ENCODE measurements at places on chromosomes 6 and 20. TPM values are rescaled to one million over a fixed set of nuclear protein-coding genes. Genes with fewer than 3 reads are reported as not detected.

KIF25 gene
- not detected for total RNA-seq

SLC22A16 gene
- total RNA-seq: 0.50 TPM

FAM217A gene
- not detected for total RNA-seq

HUS1B gene
- 1.7 TPM for total RNA-seq

SMLR1 gene
- total RNA-seq: not detected

C2 gene
- total RNA-seq: 10.8 TPM

CYP21A2 gene
- total RNA-seq: 3.7 TPM

DLK2 gene
- 0.33 TPM for total RNA-seq

DNA sequence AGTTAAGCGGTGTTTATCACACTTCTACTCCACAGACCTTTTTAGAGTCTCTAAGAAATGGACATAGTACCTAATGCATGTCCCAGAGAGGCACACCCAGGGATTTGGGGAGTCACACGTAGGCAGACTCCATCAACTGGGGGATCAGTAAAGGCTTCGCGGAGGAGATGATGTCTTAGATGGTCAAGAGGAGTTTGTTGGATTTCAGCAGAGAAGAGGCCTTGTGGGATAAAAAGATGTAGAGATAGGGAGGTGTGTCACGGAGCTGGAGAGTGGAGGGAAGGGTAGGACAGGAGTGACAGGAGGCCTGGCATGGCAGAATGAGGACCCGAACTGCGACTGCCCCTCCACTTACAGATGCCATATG lies 9.1 kb downstream of the DYNLRB1 start:
- H3K36me3 ChIP-seq: peaks cover 42% of the 10 kb centered on the region
- no peak overlapping the region for H3K4me3 ChIP-seq
- no peaks in the 10 kb centered on the region for H3K27me3 ChIP-seq
- peaks cover 83% of the 10 kb centered on the region for H3K4me1 ChIP-seq

DNA sequence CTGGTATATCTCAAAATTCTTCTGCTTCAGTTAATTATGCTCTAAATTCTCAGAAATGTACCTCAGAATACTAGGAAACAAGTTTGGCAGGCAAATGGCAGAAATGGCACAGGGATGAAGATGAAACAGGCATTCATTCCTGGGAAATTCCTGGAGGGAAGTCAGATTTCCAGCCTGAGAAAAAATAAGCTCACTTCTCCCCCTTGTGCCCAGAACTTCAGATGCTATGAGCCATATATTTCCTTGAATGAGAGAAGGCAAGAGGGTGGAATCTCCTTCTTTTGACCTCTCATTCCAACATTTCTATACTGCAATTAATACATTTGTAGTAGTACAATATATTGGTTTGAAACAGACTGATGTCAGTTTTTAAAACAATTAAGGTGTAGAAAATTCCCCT lies 22.8 kb downstream of the RGS17 start:
- no peaks in the 10 kb centered on the region for H3K4me1 ChIP-seq
- no peaks in the 10 kb centered on the region for H3K27me3 ChIP-seq
- no peak overlapping the region for H3K27ac ChIP-seq
- no peak for DNase-seq
- H3K36me3 ChIP-seq: no peaks in the 10 kb centered on the region

GRCh38 chr6:89615882-89616281 lies 22.7 kb downstream of the LYRM2 start:
- H3K36me3 ChIP-seq: peaks cover 27% of the 10 kb centered on the region
- H3K27ac ChIP-seq: no peak overlapping the region
- H3K4me1 ChIP-seq: no peaks in the 10 kb centered on the region
- H3K4me3 ChIP-seq: no peak overlapping the region
- DNase-seq: no peak

DNA sequence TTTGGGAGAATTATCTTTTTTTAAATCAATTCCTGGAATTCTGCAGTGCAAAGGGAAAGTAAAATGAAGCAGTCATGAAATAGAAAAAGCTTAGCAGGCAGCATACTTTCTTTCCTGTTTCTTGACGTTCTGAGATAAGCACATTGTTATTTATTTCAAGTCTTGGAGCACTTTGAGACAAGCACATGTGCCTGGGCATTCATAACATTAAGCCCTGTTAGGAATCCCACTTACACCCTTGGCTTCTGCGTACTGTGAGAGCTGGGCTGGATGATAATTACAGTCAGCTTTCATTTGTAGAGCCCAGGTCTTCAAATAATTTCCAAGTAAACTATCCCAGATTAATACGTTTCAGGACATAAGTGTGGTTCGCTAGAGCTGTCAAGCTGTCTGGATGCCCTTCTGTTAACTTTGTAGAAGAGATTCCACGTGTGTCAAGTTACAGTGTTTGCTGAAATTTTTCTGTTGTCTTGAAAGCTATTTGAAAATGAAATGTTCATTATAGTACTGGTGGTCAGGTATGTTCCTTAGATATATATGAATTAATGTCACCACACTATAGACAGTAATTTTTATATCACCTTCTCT lies 8.9 kb downstream of the FARS2 start:
- no peaks in the 10 kb centered on the region for H3K4me1 ChIP-seq
- no peak for DNase-seq
- H3K4me3 ChIP-seq: no peak overlapping the region
- H3K27ac ChIP-seq: no peak overlapping the region
- H3K36me3 ChIP-seq: no peaks in the 10 kb centered on the region

DNA sequence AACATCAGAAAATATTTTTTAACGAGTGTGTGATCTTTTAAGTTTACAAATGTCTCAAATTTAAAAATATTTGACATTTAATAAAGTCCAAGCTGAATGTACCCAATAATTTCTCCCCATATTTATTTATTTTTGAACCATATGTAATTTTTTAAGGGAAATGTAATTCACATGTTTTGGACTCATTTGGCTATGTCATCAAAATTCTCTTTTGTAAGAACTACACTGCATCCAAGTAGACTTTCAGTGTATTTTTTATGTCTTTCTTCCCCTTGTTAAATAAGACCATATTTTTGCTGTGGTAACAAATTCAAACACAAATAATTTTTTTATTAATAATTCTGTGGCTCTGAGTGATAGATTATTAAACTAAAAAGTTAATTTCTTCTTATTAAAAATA lies 365.2 kb downstream of the CD109 start:
- no peaks in the 10 kb centered on the region for H3K27me3 ChIP-seq
- no peak for DNase-seq
- H3K4me1 ChIP-seq: no peaks in the 10 kb centered on the region
- H3K4me3 ChIP-seq: no peak overlapping the region
- H3K36me3 ChIP-seq: no peaks in the 10 kb centered on the region

DNA sequence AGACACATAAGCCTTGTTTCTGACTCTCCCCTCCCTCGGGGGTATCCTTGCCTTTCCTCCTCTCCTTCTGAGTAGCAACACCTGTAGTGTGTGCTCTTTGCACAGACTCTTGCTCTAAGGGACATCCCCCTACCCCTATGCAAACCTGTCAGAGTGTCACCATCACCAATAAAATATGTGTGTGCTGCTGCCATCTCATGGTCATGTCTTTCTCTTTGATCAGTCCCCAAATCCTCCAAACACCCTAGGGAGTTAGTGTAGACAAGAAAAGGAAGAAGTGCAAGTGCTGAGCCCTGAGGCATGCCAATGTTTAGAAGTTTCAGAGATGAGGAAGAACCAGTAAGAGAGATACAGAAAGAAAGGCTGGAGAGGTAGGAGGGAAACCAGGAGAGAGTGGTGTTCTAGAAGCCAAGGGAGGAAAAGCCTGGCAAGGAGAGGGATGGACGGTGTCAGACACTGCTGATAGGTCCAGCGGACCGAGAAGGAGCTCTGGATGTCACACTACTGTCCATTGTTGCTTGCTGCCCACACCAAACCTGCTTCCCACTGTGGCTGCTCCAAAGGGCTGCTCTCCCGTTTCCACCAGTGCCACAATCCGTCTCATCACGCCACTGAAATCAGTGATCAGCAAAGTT lies 16.4 kb downstream of the TRMT6 start:
- H3K4me1 ChIP-seq: no peaks in the 10 kb centered on the region
- no peaks in the 10 kb centered on the region for H3K27me3 ChIP-seq
- no peak overlapping the region for H3K4me3 ChIP-seq

DNA sequence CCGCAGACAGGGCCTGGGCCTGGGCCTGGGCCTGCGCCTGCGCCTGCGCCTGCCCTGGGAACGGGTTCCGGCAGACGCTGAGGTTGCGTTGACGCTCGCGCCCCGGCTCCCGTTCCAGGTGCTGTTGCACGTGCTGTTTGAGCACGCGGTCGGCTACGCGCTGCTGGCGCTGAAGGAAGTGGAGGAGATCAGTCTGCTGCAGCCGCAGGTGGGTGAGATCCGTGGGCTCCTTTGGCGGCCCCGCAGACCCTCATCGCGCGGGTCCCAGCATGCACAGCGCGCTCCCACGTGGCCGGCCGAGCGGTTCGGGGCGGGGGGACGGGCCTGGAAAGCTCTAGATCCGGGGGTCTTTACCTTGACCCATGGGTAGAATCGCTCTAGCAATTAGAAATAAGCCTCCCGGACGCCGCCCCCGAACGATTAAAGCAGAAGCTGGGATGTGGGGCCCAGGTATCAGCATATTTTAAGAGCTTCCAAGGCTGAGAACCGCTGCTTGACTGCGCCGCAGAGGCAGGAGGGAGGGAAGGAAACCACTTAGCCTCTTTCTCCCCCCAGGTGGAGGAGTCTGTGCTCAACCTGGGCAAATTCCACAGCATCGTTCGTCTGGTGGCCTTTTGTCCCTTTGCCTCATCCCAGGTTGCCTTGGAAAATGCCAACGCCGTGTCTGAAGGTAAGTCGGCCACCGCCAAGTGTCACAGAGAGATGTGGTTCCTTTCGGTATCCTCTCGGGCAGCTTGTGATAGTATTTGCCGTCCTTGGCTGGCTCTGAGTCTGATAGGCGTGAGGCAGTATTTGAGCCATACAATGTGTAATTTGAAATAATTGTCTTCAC lies 508 bp downstream of the NOP56 start:
- peaks cover 16% of the 10 kb centered on the region for H3K4me1 ChIP-seq
- H3K27me3 ChIP-seq: no peaks in the 10 kb centered on the region
- peak overlapping the region; percentile 89 for H3K27ac ChIP-seq
- no peak for DNase-seq
- H3K4me3 ChIP-seq: peak overlapping the region; percentile 90
- H3K36me3 ChIP-seq: peaks cover 39% of the 10 kb centered on the region

- no peaks in the 10 kb centered on the region for H3K27me3 ChIP-seq
- no peak overlapping the region for H3K4me3 ChIP-seq
- no peaks in the 10 kb centered on the region for H3K36me3 ChIP-seq
- no peak for DNase-seq
- no peak overlapping the region for H3K27ac ChIP-seq
Measured at GRCh38 chr6:68031054-68031453, 604.0 kb upstream of the ADGRB3 start.

- peaks cover 54% of the 10 kb centered on the region for H3K4me1 ChIP-seq
- H3K36me3 ChIP-seq: no peaks in the 10 kb centered on the region
- no peak for DNase-seq
- no peak overlapping the region for H3K27ac ChIP-seq
Measured at GRCh38 chr20:63497946-63498935, 642 bp downstream of the EEF1A2 start.

GRCh38 chr6:40543146-40543545 lies 44.0 kb downstream of the LRFN2 start:
- H3K27me3 ChIP-seq: peaks cover 8% of the 10 kb centered on the region
- H3K4me1 ChIP-seq: no peaks in the 10 kb centered on the region
- H3K4me3 ChIP-seq: no peak overlapping the region
- no peak for DNase-seq

- no peaks in the 10 kb centered on the region for H3K36me3 ChIP-seq
- H3K4me1 ChIP-seq: peaks cover 6% of the 10 kb centered on the region
- DNase-seq: no peak
Measured at GRCh38 chr6:135230711-135231468, 49.8 kb downstream of the MYB start.

GRCh38 chr6:156395276-156395675 lies 381.9 kb upstream of the ARID1B start:
- no peaks in the 10 kb centered on the region for H3K36me3 ChIP-seq
- H3K4me1 ChIP-seq: no peaks in the 10 kb centered on the region
- DNase-seq: peak; percentile 86
- peaks cover 23% of the 10 kb centered on the region for H3K27me3 ChIP-seq

GRCh38 chr6:106273087-106273486 lies 52.5 kb downstream of the ATG5 start:
- no peak overlapping the region for H3K27ac ChIP-seq
- peaks cover 12% of the 10 kb centered on the region for H3K4me1 ChIP-seq
- H3K36me3 ChIP-seq: no peaks in the 10 kb centered on the region
- H3K4me3 ChIP-seq: no peak overlapping the region

DNA sequence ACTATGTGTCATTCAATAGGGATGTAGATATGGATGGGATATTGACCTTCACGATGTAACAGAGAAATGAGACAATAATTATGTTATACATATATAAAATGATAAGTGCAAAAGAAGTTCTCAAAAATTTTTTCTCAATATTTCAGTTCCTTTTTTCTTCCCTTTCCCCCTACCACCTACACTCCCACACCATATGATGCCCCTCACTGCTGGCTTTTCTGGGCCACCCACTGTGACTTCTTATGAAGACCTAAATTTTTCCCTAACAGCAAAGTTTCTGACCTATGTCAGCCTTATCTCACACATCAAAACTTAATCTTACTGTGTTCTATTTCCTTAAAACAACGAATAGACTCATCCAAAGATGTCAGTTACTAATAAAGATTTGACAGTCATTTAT lies 89.9 kb upstream of the MYLIP start:
- H3K27me3 ChIP-seq: no peaks in the 10 kb centered on the region
- H3K4me3 ChIP-seq: no peak overlapping the region
- H3K36me3 ChIP-seq: no peaks in the 10 kb centered on the region
- H3K27ac ChIP-seq: no peak overlapping the region
- no peaks in the 10 kb centered on the region for H3K4me1 ChIP-seq

- H3K4me3 ChIP-seq: no peak overlapping the region
- H3K36me3 ChIP-seq: no peaks in the 10 kb centered on the region
- peaks cover 23% of the 10 kb centered on the region for H3K4me1 ChIP-seq
- DNase-seq: no peak
- H3K27ac ChIP-seq: peak overlapping the region; percentile 66
Measured at GRCh38 chr6:82015526-82015925, 232.0 kb downstream of the IBTK start.

DNA sequence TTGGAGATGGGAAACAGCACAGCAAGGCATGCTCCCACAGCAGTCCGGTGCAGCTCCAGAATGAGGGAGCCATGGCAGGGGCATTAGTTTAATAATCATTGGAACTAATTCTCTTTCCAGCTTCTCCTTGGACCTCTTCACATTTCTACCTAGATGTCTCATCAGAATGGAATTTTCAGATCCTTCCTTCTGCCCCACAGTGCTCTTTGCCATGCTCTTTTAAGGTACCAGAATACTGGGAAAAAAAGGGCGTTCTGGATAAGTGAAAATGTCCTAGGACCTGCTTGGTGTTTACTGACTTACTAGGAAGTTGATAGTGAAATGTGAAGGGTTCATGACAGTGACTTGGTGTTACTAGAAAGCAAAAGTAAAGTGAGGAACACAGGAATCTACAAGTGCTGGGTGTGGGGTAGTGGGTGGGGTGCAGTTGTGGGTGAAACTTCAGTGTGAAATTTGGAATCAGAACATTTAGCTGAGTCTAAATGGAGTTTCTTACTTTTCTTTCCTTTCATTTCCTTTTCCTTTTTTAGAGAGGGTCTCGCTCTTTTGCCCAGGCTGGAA lies 207.1 kb downstream of the ARID1B start:
- no peak for DNase-seq
- no peaks in the 10 kb centered on the region for H3K27me3 ChIP-seq

- no peak for DNase-seq
- H3K27ac ChIP-seq: no peak overlapping the region
- H3K36me3 ChIP-seq: no peaks in the 10 kb centered on the region
Measured at GRCh38 chr6:143238306-143238705, 177.6 kb downstream of the AIG1 start.

- no peak for DNase-seq
- no peak overlapping the region for H3K27ac ChIP-seq
- no peaks in the 10 kb centered on the region for H3K36me3 ChIP-seq
- no peak overlapping the region for H3K4me3 ChIP-seq
Measured at GRCh38 chr6:134138226-134138975, 86.0 kb upstream of the SLC2A12 start.
